Activated gamma-delta T cell treated with Interleukin-2 at 50 U/mL for 16 hours (primary cell): ENCODE measurements at places on chromosomes 7 and 10.

DNA sequence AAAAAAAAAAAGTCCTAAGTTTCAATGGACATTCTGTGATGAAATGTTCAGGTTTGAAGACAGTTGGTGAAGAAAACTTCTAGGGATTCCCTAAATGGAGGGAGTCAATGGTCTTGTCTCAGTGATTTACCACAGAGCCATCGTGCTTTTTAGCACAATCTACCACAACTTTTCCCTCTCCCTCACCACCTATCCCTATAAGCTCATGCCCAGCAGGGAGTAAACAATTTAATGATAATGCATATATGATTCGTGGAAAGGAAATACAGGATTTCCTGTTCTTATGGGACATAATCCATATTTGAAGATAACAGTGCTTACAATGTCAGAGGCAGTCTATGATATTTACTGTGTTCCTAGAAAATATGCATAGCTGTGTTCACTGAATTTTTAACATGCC lies 38.4 kb upstream of the CD36 start:
- no peak for DNase-seq

DNA sequence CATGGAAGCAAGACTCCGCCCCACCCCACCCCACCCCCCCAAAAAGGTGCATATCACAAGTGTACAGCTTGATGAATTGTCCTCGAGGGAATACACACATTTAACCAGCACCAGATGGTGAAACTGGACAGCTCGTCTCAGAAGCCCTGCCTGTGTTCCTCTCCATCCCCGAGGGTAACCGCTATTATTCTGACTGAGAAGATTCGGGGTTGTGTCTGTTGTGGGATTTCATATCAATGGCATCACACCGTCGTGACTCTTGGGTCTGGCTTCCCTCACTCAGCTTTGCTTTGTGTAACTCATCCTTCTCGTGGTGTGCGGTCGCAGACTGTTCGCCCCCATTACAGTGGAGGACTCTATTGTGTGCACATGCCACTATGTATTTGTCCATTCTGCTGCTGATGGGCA lies 18.9 kb downstream of the PODXL start:
- no peak for DNase-seq

GRCh38 chr10:4070184-4070583 lies 285.2 kb upstream of the KLF6 start:
- no peak for DNase-seq

DNA sequence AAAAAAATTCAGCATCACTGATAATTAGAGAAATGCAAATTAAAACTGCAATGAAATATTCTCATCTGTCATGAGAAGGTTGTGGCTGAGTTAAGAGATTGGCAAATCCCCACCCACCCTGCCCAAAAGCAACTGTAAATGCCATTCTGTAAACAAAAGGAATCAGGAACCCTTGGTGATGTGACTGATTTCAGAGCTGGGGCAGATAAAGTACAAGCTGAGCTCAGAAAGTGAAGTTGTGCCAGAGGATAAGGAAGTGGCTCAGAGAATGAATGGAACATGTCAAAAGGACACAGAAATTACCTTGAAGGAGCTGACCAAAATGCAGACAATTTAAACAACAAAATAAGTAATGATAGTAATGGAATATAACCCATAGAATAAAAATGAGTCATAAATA lies 32.7 kb upstream of the ARMS2 start:
- no peak for DNase-seq

DNA sequence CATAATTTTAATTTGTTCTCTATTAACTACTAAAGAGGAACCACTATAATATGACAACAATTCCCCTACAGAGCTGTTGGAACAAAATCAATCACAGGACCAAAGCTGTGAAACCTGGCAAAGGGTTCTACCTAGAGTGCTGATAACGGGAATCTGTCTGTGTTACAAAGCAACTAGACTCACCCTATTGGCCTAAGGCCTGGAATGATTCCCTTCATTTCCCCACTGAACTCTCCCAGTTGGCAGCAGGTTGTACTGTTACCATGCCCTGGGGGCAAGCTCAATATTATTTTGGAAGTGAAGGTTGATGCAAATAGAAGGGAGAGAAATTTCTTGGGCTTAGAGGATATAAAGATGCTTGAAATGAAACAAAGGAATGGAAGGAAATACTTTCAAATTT lies 81.8 kb downstream of the SEMA3A start:
- DNase-seq = no peak

DNA sequence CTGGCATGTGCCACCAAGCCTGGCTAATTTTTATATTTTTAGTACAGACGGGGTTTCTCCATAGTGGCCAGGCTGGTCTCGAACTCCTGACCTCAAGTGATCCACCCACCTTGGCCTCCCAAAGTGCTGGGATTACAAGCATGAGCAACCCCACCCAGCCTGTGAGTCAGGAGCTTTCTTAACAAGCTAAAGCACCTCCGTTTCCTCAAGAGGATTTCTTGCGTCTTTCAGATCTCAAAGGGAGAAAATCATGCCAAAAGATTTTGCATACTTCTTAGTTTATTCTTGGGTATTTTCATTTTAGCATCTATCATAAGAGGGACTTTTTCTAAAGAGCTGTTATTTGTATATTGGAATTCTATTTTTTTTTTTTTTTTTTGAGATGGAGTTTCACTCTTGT lies 47.9 kb upstream of the FOXK1 start:
- DNase-seq = no peak

DNA sequence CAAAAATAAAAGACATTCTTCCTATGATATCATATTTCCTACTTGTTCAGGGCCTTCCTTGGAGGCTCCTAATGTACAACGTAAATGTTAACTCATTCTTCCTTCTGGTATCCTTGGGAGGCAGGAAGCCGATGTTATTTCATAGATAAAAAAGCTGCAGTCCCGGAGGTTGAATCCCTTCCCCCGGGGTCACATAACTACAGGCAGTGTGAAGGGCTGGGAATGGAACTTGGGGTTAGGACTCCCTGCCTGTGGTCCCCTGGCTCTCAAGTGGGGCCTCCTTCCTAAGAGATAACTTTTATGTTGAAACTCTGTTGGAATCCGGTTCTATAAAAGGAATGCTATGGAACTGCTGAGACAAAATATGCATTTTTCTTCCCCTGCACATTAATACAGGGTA lies 14.9 kb upstream of the CCDC3 start:
- DNase-seq = no peak
